Large intestine (tissue), 12 donors: ENCODE measurements at places on chromosomes 5 and 9.

DNA sequence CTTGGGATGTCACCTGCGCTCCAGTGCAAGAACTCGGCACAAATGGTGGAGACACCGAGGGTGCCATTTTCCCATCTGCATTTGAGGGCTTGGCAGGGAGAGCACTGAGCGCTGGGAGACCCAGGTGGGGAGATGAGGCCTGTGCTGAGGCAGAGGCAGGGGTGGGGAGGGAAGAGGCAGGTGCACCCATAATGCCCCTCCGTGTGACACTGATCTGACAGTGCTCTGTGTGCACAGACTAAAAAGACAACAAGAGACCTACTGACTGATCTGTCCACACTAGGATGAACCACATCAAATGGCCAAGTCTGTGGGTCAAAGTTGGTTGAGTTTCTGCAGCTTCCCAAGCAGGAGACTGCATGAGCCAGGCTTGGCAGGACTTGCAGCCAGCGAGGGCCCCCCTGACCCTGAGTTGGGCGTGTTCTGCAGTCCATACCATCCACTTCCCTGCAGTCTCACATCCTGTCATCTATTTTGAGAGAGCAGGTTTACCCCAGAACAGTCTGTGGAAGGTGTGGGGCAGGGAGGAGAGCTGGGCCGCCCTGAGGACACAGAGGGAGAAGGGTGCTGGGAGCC lies 41.9 kb downstream of the NEK6 start:
- no peak for DNase-seq

DNA sequence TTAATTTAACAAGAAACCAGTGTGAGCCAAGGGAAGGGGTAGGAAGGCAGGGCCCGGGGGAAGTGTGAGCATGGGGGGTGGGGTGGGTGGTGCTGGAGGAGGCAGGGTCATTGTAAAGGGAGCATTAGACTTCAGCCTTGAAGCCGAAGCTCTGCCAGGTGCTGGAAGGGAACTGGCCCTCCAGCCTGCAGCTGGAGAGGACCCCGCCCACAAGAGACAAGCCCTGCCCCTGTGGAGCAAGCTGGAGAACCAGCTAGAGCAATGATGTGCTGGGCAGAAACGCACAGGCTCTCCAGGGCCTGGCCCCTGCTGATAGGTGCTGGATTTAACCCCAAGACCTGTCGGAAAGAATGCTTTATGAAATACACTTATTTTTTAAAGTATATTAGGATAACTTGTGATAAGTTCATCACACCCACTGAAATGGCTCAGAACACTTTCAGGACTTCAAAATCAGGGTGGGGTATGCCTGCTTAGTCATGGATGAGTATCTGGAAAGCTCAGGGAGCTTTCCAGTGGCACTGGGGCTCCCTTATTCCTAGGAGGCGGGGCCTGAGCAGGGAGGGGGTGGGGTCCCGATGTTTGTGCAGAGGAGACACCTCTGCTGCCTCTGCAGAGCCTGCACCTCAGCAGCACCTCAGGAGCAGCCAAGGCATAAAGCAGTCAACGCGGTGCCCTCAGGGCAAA lies 27.1 kb downstream of the UBE2QL1 start:
- no peak for DNase-seq

DNA sequence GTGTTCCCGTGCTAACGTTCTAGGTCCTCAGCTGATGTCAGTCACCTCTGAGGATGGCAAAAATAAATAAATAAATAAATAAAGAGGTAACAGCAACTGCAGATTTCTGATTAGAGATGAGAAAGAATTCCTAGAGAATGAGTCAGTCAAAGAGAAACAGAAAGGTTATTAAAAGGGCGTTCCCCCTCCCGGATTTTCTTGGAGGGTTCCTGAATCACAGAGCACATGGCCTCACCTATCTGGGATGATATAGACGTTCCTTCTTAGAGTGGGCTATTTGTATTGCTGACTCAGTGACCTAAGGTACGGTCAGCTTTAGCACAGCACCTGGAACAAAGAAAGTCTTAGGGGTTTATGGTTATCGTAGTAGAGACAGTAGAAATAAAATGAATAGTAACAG lies 30.6 kb downstream of the HTR4 start:
- DNase-seq, result peak; percentile 47

- no peak for DNase-seq
These were observed 319.3 kb upstream of the CHD1 start for GRCh38 chr5:99248066-99248465.

DNA sequence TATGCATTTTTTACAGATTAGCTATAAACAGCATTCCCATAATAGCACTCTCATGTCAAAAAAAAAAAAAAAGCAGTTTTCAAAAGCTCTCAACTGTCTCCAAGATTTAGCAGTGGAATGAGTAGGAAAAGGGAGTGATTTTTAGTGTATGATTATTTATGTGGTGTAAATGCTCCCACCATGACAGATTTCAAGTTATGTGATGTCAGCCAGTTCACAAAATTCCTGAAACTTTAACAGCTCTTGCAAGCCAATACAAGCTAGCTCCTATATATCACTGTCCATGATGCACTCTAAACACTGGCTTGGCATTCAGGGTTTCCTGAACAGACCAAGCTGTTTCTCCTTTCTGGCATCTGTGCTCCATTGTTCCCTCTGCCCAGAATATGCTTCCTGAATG lies 7.9 kb upstream of the ANKDD1B start:
- DNase-seq, result no peak

- no peak for DNase-seq
These were observed 108.6 kb upstream of the RAD23B start for GRCh38 chr9:107174441-107174840.

DNA sequence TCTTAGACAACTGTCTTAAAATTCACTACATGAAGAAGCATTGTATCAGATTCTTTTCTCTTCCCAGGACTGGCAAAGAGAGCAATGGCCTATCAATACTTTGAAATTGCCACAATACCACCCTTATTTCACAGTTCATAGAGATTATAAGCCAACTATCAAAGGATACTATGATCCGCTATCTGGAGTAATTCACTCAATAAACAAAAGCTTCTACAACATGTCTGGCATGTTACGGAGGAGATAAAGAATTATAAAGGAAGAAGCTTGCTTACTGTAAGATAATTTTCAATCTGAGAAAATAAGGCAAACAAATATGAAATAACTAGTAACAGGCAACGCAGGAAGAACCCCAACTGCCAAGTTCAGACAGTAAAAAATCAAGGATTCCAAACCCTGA lies 114.8 kb downstream of the GNAQ start:
- no peak for DNase-seq

- no peak for DNase-seq
These were observed 24.0 kb downstream of the ZFR start for GRCh38 chr5:32420506-32420905.

- no peak for DNase-seq
These were observed 185.0 kb downstream of the ATPSCKMT start for GRCh38 chr5:10064546-10065195.

- DNase-seq, result no peak
These were observed 1.9 kb downstream of the GNAQ start for GRCh38 chr9:78029551-78030295.

DNA sequence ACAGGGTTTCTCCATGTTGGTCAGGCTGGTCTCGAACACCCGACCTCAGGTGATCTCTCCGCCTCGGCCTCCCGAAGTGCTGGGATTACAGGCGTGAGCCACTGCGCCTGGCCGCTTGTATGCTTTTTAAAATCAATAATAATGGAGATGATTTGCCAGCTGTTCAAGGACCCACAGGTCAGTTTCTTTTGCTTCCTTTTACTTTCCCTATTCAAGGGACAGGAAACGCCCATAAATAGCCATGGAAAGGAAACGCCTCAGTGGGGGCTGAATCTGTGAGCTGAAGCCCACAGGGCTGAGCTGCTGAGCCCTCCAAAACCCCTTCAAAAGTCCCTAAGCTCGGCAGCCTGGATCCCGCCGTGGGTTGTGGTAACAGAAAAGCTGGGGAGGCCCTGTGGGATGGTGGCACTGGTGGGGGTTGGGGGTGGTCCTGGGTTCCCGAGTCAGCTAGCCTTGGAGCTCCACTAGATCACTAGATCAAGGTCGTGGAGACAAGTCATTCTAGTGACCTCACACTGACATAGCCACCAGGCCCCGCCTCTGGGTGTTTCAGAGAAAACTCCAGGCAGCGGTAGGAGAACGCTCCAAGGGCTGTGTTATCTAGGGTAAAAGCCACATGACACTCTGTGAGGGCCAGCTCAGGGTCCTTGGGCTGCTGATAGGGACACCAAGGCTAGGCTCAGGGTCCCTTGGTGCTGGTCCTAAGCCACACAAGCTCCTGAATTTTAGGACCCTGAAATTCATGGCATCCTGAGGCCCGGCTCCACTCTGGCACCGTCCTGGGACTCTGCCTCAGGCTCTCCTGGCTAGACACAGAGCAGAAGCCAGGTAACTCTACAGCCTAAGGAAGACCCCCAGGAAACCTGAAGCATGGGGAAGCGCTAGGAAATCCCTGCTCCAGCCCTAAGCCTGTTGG lies 18.0 kb upstream of the DUSP1 start:
- DNase-seq, result peak; percentile 90

- DNase-seq, result no peak
These were observed 36.9 kb upstream of the CXCL14 start for GRCh38 chr5:135615581-135616260.

GRCh38 chr9:132474253-132474652 lies 64.2 kb downstream of the CFAP77 start:
- DNase-seq, result no peak

DNA sequence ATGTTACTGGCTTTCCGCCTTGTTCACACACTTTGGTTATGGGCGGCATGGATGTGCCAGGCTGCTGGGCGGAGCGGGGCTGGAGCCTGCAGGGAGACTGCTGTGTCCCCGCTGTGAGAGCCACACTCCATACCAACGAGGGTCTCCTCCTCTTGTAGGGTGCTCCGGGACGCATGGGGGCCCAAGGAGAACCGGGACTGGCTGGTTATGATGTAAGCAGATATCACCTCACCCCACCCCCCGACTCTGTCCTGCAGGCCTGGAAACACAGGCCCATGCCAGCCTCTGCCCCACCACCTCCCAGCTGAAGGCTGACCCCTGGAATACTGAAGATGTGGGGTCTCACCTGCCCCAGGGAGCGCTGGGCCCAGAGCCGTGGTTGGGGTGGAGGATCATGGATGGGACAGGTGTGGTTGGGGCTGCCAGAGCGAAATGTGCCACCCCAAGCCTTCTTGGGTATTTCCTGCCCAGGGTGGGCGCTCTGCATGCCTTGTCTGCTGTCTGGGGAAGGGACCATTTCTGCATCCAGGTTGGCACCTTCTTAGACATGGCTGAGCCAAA lies 39.3 kb upstream of the ORM1 start:
- DNase-seq, result no peak

GRCh38 chr5:126808521-126808988 lies 31.6 kb downstream of the LMNB1 start:
- no peak for DNase-seq

DNA sequence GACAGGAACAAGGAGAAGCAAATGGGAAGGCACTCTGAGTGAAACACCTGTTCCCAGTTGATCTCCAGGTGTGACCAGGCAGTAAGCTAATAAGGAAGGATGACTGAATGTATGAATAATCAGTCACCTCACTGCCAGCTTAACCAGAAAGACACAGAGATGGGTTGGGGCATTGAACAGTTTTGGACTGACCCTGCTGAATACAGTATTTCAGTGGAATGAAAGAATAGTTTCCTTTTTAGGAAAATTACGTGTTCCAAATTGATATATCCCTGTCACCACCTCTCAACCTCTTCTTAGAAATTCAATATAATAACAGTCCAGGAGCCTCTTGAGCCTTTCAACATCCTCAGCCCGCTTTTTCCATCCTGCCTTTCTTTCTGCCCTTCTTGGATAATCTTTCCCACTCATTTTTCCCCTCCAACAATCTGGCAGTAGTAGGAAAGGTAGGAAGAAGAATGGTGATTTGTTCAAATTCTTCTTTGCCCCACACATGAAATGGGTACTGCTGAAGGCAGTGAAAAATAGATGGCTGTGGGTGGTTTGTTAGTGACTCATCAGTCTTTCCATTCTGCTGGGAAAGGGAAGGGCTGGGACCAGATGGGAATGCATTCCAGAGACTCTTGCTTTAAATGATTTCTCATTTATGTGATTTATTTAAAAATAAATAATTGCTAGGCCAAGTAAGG lies 117.9 kb downstream of the ZSWIM6 start:
- no peak for DNase-seq

GRCh38 chr9:109411798-109412352 lies 86.2 kb downstream of the PTPN3 start:
- no peak for DNase-seq

- no peak for DNase-seq
These were observed 465.6 kb upstream of the KIF2A start for GRCh38 chr5:61840361-61840760.
